ENCODE measurements at places on chromosomes 4 and X.
A peak's percentile ranks its signal among the peaks of the same experiment; 100 is the strongest.

GRCh38 chr4:2850966-2851798 is 7.5 kb downstream of the ADD1 start:
- DNase-seq: no peak

DNA sequence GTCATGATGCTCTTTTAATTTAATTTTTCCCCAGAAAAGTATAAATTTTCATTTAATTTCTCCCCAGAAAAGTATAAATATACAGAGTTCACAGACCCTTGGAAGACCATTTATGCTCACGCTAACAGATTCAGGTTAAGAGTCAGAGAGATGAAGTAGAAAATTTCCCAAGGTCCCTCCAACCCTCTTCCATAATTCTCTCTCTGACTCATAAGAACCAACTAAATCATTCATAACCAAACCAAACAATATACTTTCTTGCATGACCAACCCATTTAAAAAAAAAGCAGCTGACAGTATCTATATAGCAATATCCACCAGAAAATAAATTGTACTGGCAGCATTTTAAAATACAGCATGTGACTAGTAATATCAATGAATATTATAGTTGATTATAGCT is 3.9 kb downstream of the KLHL8 start:
- peak; percentile 71 for DNase-seq

GRCh38 chrX:136529795-136530194 is 2.2 kb upstream of the VGLL1 start:
- no peak for DNase-seq

DNA sequence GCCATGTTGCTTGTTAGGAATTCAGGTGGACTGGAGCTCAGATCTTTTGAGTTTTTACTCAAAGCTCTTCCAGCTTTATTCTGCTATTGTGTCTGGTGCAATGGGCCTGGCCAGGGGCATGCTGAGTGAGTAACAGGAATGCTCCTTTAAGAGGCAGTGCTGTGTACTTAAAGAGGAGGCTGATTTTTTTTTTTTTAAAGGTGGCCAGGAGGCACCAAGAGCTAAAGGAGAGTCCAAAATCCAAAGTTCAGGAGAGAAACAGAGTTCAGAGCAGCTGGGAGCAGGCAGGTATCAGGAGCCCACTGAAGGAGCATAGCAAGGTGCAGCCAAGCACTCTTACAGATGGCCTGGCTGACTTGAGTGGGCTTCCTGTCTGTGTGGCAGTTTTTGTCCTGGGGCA is 178.7 kb downstream of the FMR1NB start:
- no peak for DNase-seq

DNA sequence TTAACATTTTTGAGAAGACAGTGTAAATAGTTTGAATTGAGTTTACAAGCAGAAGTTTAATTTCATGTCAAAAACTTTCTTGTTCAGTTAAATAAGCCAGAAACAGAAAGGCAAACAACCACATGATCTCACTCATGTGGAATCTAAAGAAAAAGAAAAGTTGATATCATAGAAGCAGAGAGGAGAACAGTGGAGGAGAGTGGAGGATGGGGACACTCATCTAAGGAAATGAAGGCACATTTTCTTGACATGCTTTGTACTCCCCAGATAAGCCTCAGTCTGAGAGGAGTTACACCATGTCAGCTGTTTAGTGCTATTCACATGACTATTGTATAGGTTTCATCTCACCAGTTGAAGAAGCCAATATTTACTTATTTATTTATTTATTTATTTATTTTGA is 13.5 kb downstream of the SNCA start:
- DNase-seq: no peak

- no peak for DNase-seq
These were observed 8.9 kb downstream of the SMIM20 start for GRCh38 chr4:25922812-25923369.

GRCh38 chrX:109856974-109857373 is 123.9 kb upstream of the ACSL4 start:
- no peak for DNase-seq

DNA sequence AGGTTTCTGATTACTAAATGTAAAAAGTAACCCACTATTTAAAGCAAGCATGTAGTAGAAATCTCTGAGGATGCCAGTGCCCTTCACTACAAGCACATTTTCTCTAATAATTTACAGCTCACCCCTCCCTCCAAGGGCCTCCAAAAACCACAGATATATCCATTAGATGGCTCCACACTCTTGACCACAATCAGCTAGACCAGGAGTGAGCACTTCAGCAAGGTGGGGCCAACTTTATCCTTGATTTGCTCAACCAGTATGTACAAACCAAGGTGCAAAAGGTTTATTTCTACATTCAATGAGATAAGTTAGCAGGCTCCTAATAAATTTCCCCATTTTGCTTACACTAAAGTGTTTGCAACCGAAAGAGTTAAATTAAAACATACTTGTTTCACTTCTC is 35.8 kb downstream of the RFC1 start:
- no peak for DNase-seq

DNA sequence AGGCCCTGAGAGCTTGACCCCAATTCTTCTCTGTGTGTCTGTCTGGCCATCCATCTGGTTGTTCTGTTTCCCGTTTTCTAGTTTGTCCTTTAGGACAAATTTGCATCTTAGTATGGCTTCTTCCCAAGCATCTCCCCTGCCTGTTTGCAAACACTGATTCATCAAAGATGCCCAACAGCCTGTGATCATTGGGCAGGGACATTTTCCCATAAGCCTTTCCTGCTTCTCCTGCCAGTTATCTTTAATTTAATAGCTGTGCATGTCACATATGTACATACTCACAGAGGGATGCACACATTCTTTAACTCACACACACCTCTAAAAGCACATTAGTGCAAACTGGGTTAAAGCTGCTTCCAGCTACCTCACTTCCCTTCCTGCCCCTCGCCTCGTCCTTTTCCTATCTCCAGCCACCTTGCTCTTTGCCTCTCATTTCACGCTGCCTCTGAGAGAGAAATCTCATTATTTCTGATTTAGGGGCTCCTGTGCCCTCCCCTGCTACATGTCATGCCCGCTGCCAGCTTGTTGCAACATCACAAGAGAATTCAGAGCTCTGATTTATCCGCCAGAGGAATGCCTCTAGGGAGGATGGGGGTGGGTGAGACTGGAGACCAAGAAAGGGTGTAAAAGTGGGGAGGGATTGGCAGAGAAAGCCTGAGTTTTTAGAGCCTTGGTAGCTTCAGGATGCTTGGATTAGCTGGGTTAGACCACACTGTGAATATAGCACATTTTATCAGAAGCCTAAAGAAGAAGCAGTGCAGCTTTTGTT is 100.6 kb downstream of the NHS start:
- DNase-seq: no peak

GRCh38 chr4:93658443-93658842 is 170.1 kb upstream of the ATOH1 start:
- no peak for DNase-seq

- no peak for DNase-seq
These were observed 12.0 kb upstream of the CD38 start for GRCh38 chr4:15765910-15766697.

DNA sequence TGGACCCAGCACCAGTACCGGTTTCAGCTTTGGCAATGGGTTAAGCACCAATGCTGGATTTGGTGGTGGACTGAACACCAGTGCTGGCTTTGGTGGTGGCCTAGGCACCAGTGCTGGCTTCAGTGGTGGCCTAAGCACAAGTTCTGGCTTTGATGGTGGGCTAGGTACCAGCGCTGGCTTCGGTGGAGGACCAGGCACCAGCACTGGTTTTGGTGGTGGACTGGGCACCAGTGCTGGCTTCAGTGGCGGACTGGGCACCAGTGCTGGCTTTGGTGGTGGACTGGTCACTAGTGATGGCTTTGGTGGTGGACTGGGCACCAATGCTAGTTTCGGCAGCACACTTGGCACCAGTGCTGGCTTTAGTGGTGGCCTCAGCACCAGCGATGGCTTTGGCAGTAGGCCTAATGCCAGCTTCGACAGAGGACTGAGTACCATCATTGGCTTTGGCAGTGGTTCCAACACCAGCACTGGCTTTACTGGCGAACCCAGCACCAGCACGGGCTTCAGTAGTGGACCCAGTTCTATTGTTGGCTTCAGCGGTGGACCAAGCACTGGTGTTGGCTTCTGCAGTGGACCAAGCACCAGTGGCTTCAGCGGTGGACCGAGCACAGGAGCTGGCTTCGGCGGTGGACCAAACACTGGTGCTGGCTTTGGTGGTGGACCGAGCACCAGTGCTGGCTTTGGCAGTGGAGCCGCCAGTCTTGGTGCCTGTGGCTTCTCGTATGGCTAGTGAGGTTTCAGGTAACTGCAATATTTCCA is 9.8 kb downstream of the TRO start:
- no peak for DNase-seq

- no peak for DNase-seq
These were observed 25.6 kb downstream of the ARSJ start for GRCh38 chr4:113953888-113954287.

DNA sequence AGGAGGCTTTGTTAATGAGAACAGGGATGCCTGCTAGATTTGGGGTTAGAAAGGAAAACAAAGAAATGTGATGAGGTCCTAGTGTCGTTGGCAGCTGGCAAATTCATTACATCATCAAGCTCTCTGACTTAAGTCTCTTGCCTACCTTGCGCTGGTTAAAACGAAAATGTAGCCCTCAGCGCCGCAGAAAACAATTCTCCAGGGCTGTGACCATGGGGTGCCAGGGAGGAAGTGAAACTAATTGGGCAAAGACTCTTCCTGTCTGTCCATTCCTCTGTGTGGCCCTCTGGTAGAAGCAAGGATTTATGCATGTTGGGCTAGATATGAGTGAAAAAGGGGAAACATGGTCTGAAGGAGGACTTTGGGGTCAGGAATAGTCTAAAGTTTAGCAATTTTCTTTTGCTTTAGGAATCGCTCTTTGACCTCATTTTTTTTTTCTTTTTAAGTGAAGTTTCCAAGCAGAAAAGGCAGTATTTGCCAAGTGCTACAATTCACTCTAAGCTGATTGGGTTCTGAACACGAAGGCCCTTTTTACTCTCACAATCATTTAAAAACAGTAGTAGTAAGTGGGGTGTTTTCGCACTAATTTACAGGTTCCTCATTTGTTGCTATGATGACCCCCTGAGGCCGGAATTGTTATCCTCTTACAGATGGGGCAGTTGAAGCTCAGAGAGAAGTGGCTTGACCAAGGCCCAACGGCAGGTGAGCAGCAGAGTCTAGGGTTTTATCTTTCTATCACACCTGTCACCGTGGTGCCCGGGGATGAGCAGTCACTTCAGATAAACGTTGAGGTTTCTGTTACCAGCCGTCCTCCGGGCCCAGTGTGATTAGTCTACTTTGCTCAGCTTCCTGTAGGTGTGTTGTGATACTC is 27.3 kb upstream of the CHRNA9 start:
- DNase-seq: no peak

DNA sequence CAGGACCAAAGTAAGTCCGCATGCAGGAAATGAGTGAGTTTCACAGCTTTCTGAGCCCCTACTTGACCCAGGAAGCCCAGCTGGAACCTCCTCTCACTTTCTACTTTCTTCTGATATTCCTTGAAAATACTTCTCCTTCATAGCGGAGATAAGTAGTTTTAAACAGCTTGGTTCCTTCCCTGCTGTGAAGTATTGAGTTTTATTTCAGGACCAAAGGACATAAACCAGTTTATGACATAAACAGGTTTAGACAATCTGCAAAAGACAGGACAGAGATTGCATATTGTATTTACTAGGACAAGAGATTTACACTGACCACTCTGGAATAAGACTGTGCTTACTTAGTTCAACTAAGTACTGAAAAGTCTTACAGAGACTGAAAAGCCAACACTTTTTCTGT is 54.8 kb downstream of the PAGE2 start:
- DNase-seq: no peak

GRCh38 chrX:68045008-68045577 is 388.2 kb downstream of the OPHN1 start:
- no peak for DNase-seq

GRCh38 chr4:993111-994029 is at the start of gene SLC26A1:
Gene SLC26A1, minus strand, starts transcription at chr4:993404. Its CDS starts 1,701 bp downstream, at chr4:991703.
- no peak for DNase-seq

- peak; percentile 73 for DNase-seq
These were observed 229.6 kb upstream of the AGTR2 start for GRCh38 chrX:115940888-115941332.

GRCh38 chr4:99529228-99529627 is 18.4 kb downstream of the C4orf17 start:
- no peak for DNase-seq

DNA sequence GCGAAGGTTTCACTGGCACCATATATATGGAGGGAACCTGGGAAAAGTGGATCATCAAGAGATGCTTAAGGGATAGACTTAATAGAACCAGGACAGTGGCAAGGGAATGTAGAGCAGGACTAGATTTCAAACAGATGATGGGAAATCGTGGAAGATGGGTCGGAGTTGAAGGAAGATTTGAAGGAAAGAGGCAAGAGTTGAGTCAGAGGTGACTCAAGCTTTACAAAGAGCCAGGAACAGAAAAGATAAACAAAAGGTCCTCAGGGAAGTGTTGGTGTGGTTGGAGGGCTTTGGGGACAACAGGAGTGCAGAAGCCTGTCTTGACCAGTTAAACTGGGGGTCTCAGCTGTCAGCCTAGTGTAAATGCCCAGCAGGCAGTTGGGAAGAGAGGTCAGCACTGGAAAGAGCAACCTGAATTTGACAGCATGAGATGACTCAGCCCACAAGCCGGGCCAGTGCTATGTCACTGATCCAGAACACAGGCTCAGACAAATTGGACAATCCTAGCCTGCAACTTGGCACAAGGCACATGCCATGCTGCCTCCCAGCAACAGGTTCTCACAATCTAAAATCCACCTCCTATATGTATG is 230.5 kb downstream of the IDS start:
- DNase-seq: peak; percentile 31

DNA sequence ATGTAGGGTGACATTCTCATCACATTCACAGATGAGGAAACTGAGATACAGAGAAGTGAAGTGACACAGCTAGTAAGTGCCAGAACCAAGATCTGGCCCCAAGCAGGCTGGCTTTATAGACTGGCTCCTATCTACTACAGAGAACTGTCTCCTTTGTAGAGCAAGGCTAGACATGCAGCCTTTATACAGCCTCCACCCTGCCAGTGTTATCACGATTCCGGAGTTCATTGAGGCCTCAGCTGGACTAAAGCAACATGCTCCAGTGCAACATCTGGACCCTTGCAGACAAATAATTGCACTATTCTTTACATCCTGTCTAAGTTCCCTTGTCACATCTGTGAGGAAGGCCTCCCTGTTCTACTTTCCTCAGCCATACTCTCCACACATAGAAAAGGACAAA is 58.0 kb upstream of the XIAP start:
- DNase-seq: no peak
